ENCODE measurements at places on chromosomes 2 and 18.

DNA sequence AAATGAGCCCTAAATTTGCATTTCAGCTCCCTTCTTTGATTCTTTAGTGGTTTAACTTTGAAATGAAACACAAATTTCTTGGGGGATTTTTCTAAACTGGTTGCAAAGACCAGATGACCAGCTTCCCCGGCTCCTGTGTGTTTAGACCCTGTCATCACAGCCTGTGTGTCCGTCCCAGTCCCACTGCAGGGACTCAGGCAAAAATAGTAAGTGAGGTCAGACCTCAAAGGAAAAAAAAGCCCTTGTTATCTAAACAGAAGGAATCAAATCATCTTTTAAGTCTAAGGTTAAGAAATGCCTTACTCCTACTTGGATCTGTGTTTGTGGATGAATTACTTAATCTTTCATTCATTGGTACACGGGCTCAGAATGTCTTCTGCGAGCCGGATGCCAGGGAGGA lies 423.7 kb downstream of the LPIN1 start:
- no peak for DNase-seq

DNA sequence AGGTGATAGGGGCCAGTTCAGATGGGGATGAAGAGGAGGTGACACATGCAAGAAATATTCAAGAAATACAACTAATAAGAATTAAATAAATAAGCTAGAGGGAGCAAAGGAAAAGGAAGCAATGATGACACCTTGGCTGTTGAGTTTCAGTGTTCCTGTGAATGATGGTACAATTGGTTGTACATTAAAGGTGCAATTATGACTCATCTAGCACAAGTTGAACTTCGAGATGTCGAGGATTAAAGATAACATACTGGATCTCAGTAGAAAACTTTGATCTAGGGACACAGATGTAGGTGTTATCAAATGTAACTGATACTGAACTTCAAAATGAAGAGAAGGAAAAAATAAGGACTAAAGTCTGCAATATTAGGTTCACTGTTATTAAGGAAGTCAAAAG lies 760.6 kb upstream of the CHAC2 start:
- no peak for DNase-seq

DNA sequence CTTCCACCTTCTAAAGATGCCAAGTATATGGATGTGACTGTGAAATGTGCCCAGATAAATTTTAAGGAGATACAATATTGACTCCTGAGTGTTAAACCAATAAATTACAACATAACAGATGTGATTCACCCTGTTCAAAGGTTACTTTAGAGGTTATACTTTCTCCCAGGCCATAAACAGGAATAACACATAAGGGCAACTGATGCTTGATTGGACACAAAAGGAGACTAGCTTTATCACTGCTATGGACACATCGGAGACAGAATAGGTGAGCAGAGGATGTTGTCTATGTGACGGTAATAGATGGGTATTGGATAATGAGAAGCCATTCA lies 31.9 kb upstream of the SLC25A52 start:
- DNase-seq: no peak

DNA sequence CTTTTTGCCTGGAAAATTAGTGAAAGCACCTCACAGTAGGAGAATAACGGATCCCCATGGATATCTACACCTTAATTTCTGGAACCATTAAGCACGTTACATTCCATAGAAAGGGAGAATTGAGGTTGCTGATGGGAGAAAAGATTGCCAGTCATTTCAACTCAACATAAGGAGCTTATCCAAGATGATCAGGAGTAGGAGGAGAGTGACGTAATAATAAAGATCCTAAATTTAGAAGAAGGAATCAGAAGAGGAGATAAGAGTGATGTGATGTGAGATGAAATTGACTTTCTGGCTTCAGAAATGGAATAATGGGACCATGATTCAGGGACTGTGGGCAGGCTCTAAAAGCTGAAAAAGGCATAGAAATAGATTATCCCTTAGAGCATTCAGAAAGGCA lies 1017.8 kb upstream of the CHAC2 start:
- DNase-seq: no peak

GRCh38 chr2:96139181-96139758 lies 968 bp upstream of the ASTL start:
- DNase-seq: no peak

GRCh38 chr2:160942476-160943142 lies 217.6 kb upstream of the TANK start:
- no peak for DNase-seq

DNA sequence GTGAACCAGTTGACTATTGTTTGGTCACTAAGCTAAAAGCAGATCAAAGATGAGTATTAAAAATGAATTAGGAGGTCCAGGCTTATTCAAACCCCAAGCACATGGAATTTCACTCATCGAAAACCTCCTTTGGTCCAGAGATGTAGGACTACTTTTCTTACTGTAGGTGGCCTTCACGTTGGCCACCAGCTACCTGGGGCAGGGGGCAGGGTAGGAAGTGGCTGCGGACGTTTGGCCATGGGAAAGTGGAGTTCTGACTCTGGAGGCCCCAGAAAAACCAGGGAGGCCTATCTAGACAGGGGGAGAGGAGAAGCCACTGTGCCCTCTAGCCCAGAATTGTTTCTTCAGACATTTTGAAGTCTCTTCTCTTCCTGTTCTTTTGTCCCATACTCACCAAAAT lies 31.8 kb upstream of the CABLES1 start:
- DNase-seq: no peak

DNA sequence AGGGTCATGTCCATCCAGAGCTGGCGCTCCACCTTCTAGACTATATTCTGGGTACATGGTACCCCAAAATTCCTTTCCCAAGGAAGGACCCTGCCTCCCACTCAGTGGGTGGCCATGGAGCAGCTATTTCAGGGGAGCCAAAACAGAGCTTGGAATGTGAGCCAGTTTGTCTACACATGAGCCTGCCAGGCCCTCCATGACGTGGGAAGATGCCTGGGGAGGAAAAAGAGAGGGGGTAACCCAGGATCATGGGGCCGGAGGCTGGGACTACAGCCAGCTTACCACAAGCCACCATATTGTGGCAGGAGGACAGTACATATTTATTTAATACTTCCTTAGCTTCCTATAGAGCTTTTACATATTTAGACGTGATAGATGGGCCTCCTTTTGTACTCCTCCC lies 414.7 kb upstream of the TNP1 start:
- DNase-seq: no peak

DNA sequence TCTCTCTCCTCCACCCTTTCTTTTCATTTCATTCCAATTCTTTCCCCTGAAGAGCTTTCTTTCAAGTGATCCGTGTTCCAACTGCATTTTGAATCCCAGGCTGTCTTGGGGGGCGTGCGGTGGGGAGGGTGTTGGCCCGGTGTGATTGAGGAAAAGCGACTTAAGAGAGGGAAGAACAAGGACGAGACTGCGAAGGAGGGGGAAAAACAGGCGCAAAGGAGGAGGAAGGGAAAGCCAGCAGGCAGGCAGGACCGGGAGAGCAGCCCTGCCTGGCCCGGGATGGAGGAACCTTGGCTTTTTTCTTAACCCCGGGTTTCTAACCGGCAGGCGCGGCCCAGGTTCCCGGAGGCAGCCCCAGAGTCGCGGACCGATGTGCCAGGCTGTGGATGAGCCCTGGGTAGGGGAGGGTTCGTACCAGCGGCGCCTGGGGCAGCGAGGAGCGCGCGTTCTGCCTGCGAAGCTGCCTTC lies 1.3 kb downstream of the ADCYAP1 start:
- no peak for DNase-seq

DNA sequence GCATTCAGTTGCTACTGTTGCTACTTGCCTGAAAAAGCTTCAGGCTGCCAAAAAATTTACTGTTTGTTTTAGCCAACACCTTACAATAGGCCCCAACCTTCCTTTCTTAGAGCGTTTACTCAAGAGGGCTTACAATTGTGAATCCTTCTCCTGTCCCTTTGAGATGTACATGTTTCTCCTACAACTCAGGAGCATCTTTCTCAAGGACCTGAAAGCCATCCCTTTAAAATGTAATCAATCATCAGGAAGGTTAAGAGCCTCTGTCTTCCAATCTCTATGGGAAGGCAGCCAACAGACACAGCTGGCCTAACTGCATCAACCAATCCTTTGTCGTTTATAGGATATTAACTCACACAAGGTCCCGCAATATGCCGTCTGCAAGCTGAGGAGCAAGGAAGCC lies 3.4 kb upstream of the IER3IP1 start:
- no peak for DNase-seq

GRCh38 chr2:219570924-219571310 lies 422 bp downstream of the OBSL1 start:
- DNase-seq: no peak

- no peak for DNase-seq
Measured at GRCh38 chr18:23133860-23134779, 1.2 kb upstream of the CABLES1 start.

DNA sequence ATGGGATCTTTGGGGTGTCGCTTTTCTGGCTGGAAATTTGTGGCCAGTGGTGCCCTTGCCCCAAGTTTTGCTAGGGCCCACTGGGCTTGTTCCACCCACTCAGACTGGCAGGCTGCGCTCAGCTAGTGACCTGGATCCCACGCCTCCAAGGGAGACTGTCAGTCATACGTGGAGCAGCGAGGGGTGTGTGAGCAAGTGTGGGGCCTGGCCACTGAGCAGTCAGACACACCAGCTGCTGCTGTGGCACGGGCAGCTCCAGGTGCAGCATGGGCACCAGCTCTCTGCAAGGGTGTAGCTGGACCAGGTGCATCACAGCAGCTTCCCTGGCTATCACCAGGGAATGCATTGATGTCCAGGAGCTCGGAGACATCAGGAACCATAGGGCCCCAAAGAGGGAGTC lies 327.0 kb downstream of the NR4A2 start:
- no peak for DNase-seq

DNA sequence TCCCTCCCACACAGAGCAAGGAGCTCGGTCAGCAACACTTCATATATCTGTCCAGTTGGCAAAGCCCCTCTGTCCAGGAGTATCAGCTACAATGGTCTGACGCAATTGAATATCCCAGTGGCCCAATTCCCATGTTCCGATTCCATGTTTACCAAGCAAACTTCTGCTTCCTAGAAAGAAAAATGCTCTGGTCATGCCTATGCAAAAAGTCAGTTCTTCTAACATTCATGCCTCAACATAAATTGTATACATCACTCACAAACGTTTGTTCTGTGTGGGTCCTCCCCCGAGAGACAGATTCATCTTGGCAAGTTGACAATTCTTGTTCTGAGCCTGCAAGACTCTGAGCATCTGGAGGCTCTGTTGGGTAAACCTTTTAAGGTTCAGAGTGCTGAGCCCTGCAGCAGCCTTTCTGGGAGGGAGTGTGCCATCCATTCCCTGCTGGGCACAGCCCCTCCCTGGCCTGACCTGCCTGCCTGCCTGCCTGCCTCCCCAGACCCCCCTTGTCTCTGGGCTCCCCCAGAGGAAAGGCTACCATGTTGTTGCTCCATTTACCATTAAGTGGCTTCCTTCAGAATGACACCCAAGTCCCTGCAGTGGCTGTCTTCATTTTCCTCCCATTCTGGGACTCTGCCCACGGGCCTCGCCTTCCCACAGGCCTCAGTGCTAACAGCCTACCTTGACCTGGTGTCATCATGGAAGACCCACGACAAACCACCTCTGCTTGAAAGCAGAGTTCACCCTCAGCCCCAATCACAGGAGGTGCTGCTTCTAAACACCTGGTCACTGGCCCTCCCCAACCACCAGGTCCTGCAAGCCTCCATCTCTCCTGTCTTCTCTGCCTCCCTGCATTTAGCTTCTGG lies 37.6 kb upstream of the TAF1B start:
- DNase-seq: no peak

DNA sequence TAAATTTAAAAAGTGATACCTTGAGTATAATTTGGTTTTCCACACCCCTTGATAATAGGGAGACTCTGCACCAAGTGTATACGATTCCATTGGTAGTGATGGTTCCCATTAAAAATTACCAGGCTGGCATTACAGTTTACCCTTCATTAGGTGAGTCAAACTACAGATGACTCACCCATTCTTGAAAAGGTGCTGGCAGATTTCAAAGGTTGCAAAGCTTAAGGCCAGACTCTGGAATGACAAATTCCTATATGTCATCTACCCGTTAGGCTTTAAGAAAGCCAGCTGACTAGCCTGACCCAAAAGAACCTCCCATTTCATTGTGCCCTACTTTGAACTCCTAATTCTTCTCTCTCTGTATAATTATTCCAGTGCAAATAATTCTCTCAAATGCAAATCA lies 124.4 kb downstream of the LRRTM4 start:
- DNase-seq: no peak

DNA sequence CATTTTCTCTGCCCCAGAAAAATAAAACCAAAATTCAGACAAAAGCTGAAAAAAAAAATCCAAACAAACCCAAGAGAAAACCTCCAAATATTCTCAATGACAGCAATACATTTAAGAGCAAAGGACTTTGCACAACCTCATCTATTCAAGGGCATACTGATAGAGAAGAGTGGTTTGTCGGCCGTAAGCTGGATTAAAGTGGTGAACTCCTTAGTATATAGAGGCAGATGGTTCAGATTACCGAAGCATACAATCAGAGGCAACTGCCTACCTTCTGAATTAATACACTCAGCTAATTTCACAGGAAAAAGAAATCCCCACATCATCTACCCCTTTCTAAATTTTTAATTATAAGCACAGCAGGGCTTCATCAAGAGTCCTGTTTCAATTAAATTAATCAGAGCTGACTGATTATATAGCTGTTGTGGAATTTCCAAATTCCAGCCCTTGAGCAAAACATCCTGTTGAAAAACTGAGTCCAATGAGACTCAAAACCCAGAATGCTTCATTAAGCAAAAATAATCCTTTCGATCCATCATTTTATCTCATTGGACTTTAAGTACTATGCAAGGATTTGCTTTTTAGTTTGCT lies at the start of gene CPLX4:
Gene CPLX4, minus strand, starts transcription at position 190 of the 591 bp plus-strand sequence. Its CDS starts 187 bp downstream, at position 3.
- no peak for DNase-seq

GRCh38 chr2:148896136-148896535 lies 21.1 kb downstream of the KIF5C start:
- DNase-seq: no peak

DNA sequence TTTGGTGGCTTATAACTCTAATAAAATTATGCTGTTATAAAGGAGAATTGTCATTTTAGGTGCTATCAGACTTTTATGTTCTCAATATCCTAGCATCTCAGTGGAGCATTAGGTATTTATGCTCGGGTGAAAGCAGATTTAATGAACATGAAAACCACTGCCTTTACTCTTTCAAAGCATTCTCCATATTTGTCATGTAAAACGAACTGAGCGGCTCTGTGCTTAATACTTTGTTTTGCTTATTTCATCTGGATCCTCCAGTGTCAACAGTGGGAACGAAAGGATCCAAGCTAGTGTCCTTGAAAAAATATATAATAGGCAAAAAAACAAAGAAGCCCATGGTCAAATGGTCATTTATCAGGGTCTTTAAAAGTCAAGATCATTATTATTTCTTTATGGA lies 53.5 kb downstream of the THSD7B start:
- DNase-seq: no peak

DNA sequence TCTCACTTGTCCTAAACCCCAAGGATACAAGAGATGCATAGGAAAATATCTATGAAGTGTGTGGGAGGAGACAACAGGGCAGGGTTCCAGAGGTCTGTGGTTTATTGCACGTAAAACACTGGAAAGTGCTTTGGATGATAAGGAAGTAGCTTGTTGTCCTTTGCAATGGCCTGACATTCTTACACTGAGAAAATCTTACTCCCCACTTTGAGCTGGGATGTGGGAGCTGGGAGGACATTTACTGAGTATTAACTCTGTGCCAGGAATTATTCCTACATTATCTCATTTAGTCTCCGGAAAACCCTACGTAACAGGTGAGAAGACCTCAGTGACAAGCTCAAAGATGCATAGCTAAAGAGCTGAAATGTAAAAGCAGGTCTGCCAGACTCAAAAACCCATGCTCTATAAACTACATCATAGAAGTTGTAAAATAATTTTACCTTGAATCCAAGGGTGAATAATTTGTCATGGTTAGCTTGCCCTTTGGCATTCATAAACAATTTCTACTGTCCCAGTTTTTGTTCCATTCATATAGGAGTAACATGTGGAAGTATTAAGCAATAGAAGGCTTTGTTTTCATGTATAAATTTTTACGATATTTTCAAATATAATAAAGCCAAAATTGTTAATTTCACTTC lies 9.2 kb upstream of the GALNT3 start:
- no peak for DNase-seq

Data from stimulated activated CD4-positive, alpha-beta T cell treated with anti-CD3 and anti-CD28 coated beads, Interleukin-15, amount 100 ng/mL, for 1 hour (primary cell).